ENCODE measurements at places on chromosomes 5 and 9.

DNA sequence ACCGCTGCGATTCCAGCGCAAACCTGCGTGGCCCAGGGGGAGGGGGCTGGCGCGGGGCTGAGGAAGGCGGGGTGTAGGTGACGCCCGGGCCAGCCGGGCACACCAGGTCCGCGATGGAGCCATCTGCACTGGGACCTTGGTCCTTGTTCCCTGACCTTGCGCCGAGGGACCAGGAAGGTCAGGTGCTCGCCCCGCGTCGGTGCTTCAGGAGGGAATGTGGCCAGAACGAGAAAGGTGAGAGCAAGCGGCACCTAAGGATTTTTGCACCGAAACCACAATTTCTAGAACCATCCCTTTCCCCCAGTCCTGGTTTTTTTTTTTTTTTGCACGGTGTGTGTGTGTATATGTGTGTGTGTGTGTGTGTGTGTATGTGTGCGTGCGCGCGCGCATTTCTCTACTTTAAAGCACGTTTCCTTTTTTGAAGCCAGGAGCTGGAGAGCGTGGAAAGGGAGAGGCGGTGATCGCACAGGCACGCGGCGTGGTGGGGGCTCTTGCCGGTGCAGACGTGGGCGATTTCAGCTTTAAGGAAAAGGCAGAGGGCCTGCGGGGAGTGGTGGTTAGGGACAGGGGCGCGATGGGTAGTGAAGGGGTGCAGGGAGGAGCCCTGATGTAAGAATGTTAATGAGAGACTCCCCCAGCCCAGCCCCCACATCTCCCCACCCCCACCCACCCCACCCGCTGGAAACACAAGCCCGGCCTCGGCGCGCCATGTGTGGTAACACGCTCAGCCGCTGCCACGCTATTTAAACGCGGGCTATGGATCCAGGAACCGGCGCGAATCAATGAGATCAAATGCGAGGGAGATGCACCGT, at the start of gene NPR3:
NPR3 (plus strand) TSS at position 772 of the 812 bp plus-strand sequence. CDS start 456 bp downstream, outside the sequence.
- DNase-seq, result no peak

DNA sequence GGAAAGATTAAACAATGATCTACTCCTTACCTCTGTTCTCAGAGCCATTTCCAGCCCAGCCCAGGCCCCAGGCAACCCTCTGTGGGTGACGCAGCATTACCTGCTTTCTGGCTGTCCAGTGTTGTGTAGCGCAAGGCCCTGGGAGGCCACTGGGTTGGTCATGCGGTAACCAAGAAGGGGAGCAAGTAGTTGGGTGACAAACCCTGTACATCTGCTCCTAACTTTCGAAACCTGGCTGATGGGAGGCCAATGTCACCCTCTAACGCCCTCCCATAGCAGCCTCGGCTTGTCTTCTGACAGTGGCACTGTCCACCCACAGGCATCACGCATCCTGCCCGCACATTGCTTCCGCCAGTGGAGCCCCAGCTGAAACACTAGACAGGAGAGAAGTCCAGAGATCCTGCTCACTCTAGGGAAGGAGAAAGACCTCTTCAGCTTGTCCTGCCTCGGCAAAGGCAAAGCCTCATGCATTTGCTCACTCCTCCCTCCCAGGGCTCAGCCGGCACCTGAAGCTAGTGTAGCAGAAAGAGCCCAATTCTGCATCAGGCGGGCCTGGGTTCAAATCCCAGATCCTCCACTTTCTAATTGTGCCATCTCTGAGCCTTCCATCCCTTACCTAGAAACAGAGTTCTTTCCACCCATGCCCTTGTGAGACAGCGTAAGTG, 94.6 kb downstream of the ADAMTS2 start:
- DNase-seq, result no peak

GRCh38 chr5:159700016-159700415, 216.3 kb upstream of the ADRA1B start:
- no peak for DNase-seq

- DNase-seq, result no peak
Measured at GRCh38 chr9:115006660-115007059, 76.3 kb upstream of the TNFSF8 start.

- DNase-seq, result no peak
Measured at GRCh38 chr9:117153021-117153420, 261.8 kb downstream of the ASTN2 start.

DNA sequence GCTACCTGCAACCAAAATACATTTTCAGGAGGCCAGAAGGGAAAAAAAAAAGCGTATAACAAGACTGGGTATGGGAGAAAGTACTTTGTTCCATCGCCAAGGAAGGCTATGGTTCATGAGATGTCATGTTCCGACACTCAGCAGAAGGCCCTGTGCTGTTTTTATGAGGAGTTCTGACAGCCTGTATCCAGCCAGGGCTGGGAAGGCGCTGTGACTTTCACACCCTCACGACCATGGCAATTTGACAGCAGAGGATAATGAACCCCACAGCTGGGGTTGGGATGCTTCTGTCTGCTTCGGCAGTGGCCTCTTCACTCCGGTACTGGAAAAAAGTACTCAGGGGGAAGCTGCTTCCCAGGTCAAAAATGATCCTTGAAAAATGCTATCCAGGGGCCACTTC, 154.4 kb downstream of the PRELID2 start:
- DNase-seq, result no peak

DNA sequence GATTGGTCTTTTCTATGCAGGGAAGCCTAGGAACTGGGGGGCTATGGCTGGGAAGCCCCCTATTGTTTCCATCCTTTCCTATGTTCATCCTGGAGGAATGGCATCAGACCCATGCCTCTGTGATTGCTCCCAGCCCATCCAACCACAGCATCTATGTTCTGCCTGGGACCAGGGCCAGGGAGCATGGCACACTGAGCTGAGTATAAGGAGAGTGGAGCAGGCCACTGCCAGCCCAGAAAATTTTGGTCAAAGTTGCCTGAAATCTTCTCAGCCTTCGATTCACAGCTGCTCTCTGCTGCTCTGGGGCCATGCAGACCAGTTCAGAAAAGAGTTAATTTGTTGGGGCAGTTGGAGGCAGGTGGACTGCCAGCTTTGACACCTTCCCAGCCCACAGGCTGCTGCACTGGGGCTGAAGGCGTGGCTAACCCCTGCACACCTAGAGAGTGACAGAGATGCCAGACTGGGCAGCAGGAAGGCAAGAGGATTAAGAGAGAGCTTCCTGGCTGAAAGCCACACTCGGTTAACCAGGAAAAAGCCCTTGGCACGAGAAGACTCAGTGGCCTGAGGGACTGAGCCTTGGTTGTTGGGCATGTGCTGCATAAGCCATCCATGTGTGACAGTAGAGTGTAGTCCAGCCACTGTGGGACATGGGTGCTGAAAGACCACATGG, 12.1 kb downstream of the TGFBI start:
- DNase-seq, result no peak

GRCh38 chr9:113589407-113589806, 125.9 kb downstream of the RGS3 start:
- no peak for DNase-seq

DNA sequence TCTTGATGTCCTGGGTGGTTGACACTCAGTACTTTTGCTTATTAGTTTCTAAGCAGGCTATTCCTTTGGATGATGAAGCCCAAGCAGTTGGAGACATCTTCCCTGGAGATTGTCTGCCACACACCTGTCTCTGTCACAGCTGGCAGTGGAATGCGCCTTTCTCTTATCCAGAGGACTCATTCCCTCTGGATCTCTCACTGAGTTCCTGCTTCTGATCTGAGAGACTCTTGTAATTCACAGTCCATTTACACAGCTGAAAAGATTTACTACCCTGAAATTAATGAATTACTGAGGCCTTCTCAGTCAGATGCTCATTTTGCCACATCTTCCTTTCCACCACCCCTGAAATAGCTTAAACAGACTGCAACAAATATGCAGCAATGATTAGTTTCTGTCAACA, 15.9 kb downstream of the TAL2 start:
- no peak for DNase-seq

GRCh38 chr5:7078901-7079300, 317.0 kb upstream of the ADCY2 start:
- DNase-seq, result no peak

- peak; percentile 64 for DNase-seq
Measured at GRCh38 chr5:179795863-179796833, 2.4 kb downstream of the LTC4S start.

- DNase-seq, result no peak
Measured at GRCh38 chr9:72005451-72005850, 55.0 kb downstream of the C9orf57 start.

DNA sequence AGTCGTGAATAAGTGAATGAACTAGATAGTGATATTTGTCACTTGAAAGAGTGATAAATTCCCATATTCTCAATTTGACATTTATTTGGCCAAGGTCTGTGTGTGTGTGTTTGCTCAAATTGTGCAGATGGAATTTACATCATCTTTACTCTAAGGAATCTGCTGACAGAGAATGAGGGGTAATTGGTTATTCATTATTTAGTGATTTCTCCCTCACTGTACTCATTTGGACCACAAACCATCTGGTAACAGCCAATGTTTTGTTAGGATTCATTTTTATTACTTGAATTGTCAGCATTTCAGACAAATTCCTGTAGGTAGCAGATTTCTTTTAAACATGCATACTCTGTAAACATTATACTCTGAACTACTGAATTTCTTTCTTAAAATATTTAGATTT, 15.6 kb downstream of the VCAN start:
- DNase-seq, result no peak

Data from HAP-1 (cell line).